ENCODE measurements at places on chromosomes 16 and 17.

- DNase-seq = no peak
Measured at GRCh38 chr17:8372422-8372821, 4.1 kb downstream of the KRABD2 start.

DNA sequence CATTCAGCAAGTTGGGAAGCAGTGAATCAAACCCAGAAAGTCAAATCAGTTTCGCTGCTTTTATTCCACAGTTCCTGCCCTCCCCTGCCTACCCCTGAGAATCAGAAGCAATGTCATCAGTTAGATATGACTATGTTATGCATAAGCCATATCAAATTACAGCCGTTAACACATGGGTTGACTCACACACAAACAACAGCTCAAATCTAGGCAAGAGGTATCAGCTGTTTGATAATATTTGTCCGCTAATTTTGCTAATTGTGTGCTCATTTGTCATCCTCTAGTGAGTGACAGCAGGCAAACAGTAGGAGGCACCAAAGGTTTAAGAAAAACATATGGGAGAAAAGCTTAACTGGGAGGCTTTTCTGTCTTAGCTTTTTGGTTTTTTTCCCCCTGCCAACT, 327.4 kb upstream of the CCL2 start:
- no peak for DNase-seq

- no peak for DNase-seq
Measured at GRCh38 chr16:83253521-83253920, 554.3 kb upstream of the HSBP1 start.

- DNase-seq = no peak
Measured at GRCh38 chr17:78219396-78220150, 5.5 kb downstream of the BIRC5 start.
